Retina (tissue), 1 donor: ENCODE measurements at places on chromosomes 3 and 15.

DNA sequence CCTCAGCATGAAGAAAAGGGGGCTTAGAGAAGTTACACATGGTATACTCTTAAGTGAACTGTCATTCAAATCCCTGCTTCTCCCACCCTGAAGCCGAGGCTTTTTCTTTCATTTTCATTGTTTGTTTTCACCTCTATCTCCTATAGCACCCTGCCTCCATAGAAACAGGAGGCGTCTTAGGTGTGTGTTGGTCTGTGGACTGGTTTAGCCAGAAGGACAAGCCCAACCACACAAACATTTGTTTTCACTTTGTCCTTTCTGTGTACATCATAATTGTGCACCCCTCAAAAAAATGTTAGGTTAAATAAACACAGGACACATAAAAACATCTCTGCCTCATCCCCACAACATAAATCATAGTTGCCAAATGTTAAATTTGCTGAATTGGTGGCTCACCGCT is 73.3 kb upstream of the UBE2E2 start:
- DNase-seq = no peak

DNA sequence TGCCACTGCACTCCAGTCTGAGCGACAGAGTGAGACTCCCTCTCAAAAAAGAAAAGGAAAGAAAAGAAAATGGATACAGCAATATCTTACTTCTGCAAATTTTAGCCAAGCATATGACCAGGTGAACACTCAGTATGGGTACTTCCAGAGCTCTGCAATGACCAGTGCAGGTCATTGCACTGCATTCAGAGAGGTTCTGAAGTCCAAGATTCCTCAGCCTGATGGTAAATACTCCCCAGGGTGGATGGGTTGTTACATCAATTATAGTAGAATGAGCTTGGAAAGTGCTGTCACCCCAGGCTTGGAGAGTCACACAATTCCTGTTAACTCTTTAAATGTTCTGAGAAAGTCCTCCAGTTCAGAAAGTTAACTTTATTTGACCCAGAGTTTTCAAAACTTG is 103.7 kb downstream of the RPLP1 start:
- DNase-seq = no peak

DNA sequence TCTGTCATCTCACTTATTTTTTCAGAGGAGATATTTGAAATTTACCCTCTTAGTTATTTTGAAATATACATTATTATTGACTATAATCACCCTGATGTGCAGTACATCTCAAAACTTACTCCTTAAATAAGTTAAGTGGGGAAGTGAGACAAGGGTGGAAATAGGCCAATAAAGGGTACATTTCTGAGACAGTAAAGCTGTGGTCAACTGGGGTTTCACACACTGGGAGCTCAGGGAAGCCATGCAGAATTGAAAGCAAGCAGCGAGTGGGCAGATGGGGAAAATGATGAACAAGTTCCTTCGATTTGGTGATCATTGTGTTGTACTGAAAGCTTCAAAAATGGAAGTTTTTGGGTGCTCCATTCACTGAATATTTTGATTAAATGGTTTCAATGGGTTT is 21.6 kb upstream of the MOBP start:
- DNase-seq = no peak

- DNase-seq = peak; percentile 61
Measured at GRCh38 chr15:24823473-24823872, 131.3 kb upstream of the SNRPN start.

DNA sequence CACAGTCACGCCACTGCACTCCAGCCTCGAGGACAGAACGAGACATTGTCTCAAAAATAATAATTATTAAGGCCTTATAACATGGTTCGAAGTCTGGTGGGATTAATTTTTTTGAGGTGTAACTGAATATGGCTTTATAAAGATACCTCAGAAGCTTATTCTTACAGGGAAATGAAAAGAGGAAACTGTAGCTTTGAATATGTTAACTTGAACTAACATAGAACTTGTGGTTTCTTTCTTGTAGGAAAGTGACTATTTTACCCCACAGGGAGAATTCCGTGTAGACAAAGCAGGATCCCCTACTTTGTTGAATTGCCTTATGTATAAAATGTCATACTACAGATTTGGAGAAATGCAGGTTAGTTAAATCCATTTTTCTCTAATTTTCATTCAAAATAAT is 96.3 kb downstream of the STT3B start:
- DNase-seq = no peak

GRCh38 chr15:39852250-39852649 is 67.8 kb downstream of the GPR176 start:
- DNase-seq = no peak

- DNase-seq = no peak
Measured at GRCh38 chr3:179603321-179603720, 1.1 kb downstream of the MRPL47 start.
